Fibroblast of villous mesenchyme (primary cell): ENCODE measurements at places on chromosomes 12 and 14. TPM values are rescaled to one million over a fixed set of nuclear protein-coding genes. Genes with fewer than 3 reads are reported as not detected.

- DNase-seq: no peak
Measured at GRCh38 chr14:53247596-53248370, 94.7 kb upstream of the DDHD1 start.

DNA sequence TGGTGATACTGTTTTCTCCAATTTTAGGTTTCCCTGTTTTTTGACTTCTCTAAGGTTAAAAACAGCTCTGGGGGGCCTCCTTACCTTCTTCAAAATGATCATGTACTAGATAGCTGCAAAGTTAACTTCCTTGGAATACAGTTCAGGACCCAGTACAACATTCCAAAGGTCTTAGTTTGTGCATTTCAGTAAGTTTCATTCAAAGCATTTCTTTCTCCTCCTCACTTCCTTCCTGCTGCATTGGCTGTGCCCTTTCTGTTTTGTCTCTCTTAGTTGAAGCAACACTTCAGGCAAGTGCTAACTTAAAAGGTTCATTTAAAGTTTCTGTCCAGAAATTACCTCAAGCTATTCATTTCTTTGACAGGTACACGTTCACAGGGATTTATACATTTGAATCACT is 95.7 kb downstream of the SCN8A start:
- DNase-seq: no peak

SAMD15 gene
- total RNA-seq: 1.3 and 1.6 TPM in 2 replicates

DNA sequence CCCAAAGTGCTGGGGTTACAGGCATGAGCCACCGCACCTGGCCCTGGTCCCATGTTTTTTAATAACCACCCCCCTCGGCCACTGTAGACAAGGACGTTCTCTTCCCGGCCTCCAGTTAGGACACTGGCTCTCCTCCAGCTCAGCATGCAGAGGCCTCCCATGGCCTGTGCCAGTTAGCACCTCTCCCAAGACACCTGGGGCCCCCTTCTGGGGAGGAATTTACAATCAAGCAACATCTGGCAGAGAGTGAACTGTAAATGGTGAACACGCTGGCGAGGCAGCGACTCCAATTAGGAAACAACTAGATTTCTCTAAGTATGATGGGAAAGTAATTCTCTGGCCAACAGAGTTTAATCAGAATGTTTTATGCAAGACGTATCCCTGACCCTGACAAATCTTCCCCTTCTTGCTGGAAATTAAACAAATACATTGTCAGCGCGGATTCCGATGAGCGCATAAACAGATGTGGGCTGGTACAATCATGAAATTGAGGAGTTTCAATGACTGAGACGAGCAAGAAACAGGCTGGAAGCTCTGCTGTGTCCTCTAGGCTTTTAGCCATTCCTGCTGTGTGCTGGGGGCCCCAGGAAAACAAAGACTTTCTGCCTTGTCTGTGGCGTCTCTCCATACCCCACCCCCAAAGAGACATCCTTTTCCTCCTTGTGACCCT is 61.7 kb upstream of the DLK1 start:
- peak; percentile 39 for DNase-seq

DNA sequence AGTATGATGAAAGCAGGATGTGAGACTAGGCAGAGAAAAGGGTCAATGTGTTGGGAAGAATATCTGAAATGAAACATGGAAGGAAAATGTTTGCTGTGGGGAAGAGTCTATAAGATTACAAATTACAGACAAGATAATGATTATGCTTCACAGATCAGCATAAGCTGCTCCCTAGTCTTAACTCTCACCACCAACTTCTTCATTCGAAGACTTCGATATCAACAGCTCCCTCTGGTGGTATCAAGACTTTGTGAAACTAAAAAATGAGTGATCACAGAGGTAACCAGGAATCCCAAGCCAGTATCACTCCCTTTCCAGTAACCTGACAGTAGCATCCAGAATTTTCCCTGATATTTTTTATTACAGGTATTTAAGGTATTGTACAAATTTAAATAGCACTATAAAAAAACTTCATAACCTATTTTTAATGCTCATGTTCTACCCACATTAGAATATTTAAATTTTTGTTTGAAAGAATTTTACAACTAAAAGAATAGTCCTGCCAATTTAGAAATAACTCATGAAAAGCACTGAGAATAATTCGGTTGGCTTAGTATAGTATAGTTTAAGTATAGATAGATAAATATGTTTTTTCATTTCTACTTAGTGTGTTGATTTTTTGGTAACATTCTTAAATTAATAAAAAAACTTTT is 84.4 kb downstream of the C2CD5 start:
- DNase-seq: peak; percentile 48

GRCh38 chr14:37232907-37233481 is 35.3 kb downstream of the MIPOL1 start:
- DNase-seq: peak; percentile 34

- DNase-seq: no peak
Measured at GRCh38 chr14:68683326-68683725, 109.5 kb downstream of the ZFP36L1 start.

- DNase-seq: peak; percentile 9
Measured at GRCh38 chr14:56273155-56273554, 154.9 kb downstream of the PELI2 start.

GCN1 gene
- 147 and 210 TPM in 2 replicates for total RNA-seq

DNA sequence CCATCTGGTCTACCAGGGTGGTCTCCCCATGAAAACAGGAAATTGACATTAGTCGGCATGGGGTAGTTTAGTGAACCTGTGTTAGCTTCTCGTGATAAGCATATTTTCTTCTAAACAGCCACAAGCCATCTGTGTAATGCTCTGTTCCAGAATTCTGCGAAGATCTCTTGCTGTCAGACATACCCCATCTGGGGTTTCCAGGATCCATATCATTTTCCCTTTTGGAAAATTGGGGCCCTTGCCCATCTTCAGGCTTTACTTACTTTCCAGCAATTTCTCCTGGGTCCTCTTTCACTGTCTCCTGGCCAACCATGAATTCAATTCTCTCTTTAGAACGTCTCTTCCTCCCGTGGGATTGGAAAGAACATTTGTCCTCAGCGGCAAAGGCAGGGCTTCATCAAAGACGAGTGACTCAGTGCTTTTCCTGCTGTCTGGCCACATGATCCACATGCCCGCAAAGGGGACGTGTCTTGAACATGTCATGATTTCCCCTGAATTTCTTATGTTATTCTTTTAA is 21.4 kb upstream of the NCOR2 start:
- peak; percentile 80 for DNase-seq

DNA sequence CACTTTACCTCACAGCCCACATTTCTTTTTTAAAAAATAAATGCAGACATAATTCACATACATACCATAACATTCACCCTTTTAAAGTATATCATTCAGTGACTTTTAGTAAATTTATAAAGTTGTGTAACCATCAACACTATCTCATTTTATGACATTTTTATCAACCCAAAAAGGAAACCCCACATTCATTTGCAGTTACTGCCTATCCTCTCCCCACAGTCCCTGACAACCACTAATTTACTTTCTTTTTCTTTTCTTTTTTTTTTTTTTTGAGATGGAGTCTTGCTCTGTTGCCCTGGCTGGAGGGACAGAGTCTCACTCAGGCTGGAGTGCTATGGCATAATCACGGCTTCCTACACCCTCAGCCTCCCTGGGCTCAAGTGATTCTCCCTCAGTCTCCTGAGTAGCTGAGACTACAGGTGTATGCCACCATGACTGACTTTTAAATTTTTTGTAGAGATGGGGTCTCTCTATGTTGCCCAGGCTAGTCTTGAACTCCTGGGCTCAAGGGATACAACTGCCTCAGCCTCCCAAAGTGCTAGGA is 1.5 kb upstream of the EP400 start:
- no peak for DNase-seq

DNA sequence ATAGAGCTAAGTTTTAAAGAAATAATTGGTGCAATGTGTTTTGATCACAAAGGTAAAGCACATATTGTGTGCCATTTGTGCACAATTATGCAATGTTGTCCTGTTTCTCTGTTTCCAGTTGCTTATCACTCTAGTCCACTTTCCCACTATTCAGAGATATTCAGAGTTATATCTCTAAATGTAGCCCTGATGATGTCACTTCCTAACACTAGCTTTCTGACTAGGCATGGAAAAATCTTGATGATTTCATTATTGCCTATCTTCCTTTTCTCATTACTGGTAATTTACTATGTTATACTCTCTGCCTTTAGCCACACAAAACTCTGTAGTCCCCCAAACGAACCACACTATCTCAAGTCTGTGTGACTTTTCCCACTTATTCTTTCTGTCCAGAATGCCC is 221.2 kb downstream of the TRHDE start:
- no peak for DNase-seq

DNA sequence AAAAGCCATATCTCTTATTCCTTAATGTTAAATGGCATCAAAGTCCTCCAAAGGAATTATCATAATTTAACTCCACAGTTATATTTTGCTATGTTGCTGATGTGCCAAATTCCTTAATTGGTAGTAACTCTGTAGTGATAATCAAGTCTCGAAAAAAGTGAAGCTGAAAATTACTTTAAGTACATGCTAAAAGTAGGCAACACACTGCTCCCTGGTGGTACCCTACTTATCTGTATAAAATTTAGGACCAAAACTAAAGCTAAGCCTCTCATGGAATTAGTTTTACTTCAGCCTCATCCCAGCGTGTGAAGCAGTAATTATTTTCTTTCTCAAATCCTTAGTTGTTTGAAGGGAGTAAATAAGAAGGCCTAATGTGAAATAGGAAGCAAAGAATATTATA is 132.8 kb downstream of the TTLL5 start:
- peak; percentile 65 for DNase-seq
